ENCODE measurements at places on chromosomes 12 and 14. TPM values are rescaled to one million over a fixed set of nuclear protein-coding genes. Genes with fewer than 3 reads are reported as not detected.

- no peak for DNase-seq
Observed at GRCh38 chr14:24988760-24989159, 61.2 kb downstream of the STXBP6 start.

DNA sequence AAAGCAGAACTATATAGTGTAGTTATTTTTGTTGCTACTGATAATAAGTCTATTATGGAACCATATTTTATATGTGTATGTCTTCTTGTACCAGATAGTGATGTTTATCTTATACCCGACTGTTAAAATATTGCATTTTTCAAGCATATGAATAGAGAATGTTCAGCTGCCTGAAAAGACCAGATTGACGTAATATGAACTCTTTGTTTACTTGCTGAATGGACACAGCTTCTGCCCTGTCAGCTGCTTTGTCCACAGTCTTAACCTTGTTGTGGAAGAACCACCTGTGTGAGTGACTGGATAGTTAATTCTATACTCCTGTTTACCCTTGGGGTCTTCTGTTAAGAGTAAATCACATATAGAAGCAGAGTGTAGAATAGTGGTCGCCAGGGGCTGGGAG, 109.3 kb downstream of the LGR5 start:
- no peak for DNase-seq

The RASAL1 gene
- total RNA-seq: not detected

The RNASE7 gene
- total RNA-seq: not detected

The SLC7A8 gene
- 28.9 TPM for total RNA-seq

GRCh38 chr12:56385873-56386272, 23.2 kb upstream of the APOF start:
- DNase-seq: no peak

GRCh38 chr14:32006263-32007110, 70.6 kb upstream of the ARHGAP5 start:
- DNase-seq: peak; percentile 65

DNA sequence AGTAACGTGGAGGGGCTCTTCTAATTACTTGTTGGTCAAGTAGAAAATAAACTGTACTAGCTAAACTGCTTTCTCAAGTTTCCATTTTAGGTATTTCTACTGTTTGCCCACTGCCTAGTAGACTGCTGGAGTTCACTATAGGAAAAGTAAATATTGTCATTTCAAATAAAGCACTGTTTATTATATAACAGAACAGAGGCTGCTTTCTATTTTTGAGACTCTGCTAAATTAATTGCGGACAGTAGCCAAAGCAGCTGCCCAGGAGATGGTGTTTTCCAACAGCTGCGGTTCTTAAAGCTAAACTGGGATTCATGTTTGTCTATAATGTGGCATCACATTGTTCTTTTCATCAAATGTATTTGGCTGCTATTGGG, 15.9 kb upstream of the SIX1 start:
- no peak for DNase-seq

DNA sequence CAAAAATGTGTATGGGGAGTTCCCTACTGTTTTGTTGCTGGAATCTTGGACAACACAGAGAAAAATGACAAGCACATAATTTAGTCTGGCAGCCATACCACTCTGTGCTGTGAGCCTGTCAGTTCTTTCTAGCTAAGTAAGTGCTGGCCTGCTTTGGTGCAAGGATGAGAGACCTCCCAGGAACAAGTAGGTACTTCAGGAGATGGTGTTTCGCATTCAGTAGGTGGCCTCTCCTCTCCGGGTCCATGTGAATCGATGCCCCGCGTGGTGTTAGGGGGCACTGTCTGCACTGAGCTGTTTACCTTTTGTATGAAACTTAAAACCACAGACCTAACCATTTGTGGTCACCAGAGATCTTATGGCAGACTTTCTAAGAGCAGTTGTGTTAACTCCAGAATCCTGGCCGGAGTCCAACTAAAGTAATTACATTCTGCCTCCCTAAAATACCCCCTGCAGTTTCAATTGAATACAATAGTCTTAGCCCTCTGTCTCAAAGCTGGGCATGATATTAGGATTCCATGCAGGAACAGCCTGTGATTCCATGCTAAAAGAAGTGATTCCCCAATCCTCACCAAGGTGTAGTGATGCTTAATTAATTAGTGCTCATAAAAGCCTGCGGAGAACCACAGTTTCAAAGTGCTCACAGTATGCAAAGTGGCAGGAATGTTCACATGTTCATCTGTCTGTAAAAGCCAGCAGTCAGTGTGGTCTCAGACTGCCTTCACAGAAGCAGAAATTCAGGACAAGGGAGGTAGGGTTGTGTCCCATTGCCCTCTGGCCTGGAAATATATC, 64.2 kb downstream of the LLPH start:
- no peak for DNase-seq

DNA sequence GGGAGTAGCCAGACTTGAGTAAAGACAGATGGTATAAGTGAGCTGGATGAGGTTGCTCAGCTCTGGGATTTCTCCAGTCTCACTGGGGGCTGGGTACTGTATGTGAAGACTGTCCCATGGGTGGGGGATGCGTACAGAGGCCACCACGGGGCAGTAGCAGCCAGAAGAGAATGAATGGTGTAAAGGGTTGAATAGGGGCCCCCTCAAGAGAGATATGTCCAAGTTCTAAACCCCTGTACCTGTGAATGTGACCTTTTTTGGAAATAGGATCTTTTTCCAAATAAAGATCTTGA, 21.8 kb upstream of the BCDIN3D start:
- no peak for DNase-seq

GRCh38 chr12:88251798-88252197, 109.7 kb downstream of the TMTC3 start:
- DNase-seq: no peak

The ATL1 gene
- 1.1 TPM for total RNA-seq

GRCh38 chr12:104846056-104846767, 111.9 kb downstream of the SLC41A2 start:
- no peak for DNase-seq

Measured in Caco-2 (cell line).